ENCODE measurements at places on chromosomes 12 and 14. TPM values are rescaled to one million over a fixed set of nuclear protein-coding genes. Genes with fewer than 3 reads are reported as not detected.

Gene MAP3K9
- 2.7 TPM for total RNA-seq

Gene RIPK3
- 4.4 TPM for total RNA-seq

Gene KCNA5
- 2.9 TPM for total RNA-seq

Gene DIO2
- 2.4 TPM for total RNA-seq

Gene TAS2R8
- 0.58 TPM for total RNA-seq

Gene CKAP4
- 93.3 TPM for total RNA-seq

Gene VPS33A
- total RNA-seq, result 17.0 TPM

Gene LIN7A
- total RNA-seq, result 31.2 TPM

Gene SPRYD4
- 2.0 TPM for total RNA-seq

Gene CYP27B1
- total RNA-seq, result 0.16 TPM

Measured in urinary bladder (tissue), 4 donors.